ENCODE measurements at places on chromosomes 5 and 9.

- no peak for DNase-seq
Observed at GRCh38 chr9:126804198-126804695, 593 bp upstream of the ZBTB43 start.

- no peak for DNase-seq
Observed at GRCh38 chr9:105413525-105413924, 34.3 kb upstream of the FSD1L start.

- no peak for DNase-seq
Observed at GRCh38 chr5:137651022-137651421, 84.9 kb downstream of the KLHL3 start.

GRCh38 chr9:109574061-109574882, 76.2 kb upstream of the PTPN3 start:
- no peak for DNase-seq

DNA sequence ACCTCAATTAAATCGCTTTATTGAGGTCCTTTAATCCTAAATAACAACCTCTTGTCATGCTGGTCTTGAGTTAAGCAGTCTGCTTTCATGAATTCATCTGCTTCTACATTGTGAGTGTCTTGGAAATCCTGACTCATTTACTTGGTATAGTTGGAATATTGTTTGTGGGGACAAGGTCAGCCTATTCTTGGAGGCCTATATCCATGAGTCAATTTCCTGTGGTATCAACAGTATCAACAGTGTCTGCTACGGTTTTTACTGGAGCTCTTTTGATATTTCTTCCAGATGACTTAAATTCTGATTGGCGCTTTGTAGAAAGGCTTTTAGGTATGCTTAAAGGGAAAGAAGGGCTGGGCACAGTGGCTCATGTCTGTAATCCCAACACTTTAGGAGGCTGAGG, 71.2 kb upstream of the PARP8 start:
- no peak for DNase-seq

- DNase-seq: no peak
Observed at GRCh38 chr5:79495311-79495710, 18.6 kb downstream of the HOMER1 start.

- DNase-seq: no peak
Observed at GRCh38 chr9:82543726-82544125, 519.2 kb downstream of the RASEF start.

DNA sequence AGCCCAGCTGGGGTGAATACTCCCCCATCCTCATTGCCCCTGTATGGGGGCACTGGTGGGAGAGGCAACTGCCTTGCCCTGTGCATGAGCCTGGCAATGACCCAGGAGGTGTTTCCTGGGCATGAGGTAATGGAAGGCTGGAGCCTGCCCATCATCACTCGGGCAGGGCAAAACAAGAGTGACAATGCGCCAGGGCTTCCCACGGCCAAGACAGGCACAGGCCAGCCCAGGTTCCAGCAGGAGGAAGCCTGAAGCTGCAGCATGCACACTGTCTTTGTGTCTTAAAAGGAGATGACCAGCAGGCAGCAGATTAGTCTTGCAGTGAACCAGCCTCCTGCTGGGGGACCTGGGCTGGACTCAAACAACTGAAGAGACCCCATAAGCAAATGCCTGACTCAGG, 92.2 kb upstream of the SMIM23 start:
- no peak for DNase-seq

- no peak for DNase-seq
Observed at GRCh38 chr5:171640480-171640879, 145.1 kb upstream of the SMIM23 start.

GRCh38 chr5:59760785-59761348, 132.7 kb downstream of the PDE4D start:
- no peak for DNase-seq

- no peak for DNase-seq
Observed at GRCh38 chr9:91162784-91163443, 198.8 kb downstream of the AUH start.

GRCh38 chr5:132090107-132090506, 16.5 kb downstream of the CSF2 start:
- DNase-seq: no peak

DNA sequence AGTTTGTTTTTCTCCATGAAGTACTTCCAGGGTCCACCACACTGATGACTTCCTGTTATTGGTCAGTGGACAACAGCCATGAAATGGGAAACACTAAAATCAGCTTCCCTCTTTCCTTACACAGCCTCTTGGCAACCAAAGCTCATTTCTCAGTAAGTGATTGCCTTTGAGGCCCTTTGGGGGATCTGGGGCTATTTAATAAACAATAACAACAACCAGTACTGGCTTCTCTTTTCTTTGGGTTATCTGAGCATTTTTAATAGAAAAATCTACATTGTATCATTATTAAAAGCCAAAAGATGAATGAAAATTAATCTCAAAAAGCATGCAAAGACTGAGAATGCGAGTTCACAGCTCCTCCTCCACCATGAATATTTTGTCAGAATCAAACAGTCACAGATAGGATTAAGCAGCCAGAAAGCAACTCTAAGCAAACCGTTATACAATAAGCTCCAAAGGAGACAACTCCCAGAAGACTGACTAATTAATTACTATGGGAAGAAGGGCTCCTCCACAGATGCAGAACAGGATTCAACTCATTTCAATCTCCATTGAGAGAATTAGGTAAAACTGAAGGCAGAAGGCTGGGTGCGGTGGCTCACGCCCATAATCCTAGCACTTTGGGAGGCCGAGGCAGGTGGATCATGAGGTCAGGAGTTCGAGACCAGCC, 68.3 kb downstream of the SERINC5 start:
- no peak for DNase-seq

DNA sequence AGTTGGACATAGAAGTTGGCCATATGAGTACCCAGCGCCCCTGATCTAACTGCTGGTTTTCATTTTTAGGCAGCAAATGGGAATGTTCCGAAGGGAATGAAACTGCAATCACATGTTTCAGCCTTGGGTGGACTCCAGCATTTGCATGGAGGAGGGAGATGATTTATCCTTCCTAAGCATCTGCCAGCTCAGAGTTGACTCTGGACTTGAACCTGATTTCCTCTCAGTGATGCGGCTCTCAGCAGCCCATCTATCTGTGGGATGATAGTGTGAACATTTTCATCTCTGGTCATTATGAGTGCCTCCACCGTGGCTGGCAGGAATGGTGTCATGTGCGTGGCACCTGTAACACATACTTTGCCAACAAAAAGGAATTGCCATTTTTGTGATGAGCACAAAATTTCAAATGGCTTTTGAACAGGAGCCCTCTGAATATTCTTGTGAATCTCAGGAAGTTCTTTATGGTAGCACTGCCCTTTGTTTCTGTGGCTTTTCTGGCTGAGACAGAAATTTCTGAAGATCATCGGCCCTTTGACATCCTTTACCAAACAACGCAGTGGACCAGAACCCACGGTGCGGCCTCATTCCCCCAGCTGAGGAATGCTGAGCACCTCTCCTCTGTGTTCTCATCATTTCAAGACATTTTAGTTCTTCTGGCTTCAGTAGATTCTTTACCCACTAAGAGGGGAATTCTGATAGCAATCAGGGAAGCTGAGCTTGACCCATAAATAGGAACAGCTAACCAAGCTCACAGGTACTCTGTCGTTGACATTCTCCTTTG, 28.5 kb downstream of the FUBP3 start:
- no peak for DNase-seq

- DNase-seq: no peak
Observed at GRCh38 chr5:113194125-113194524, 217.5 kb downstream of the DCP2 start.

DNA sequence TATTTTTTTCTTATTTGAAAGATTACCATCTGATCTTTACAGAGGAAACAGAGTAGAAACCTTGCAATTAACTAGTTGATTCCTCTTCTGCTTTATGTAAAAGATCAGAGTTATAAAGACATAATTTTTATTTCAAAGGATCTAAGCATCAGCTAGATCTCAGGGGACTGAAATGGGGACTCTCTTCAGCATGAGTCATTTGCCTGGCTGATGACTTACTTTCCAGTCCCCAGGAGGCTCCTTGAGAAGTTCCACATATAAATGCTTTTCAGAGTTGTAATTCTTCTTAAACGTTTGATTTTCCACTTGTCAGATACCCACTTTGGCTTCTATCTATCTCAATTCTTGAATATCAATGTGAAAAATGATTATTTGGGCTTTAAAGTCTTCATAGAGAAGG, 389.4 kb downstream of the RAB3C start:
- DNase-seq: no peak

DNA sequence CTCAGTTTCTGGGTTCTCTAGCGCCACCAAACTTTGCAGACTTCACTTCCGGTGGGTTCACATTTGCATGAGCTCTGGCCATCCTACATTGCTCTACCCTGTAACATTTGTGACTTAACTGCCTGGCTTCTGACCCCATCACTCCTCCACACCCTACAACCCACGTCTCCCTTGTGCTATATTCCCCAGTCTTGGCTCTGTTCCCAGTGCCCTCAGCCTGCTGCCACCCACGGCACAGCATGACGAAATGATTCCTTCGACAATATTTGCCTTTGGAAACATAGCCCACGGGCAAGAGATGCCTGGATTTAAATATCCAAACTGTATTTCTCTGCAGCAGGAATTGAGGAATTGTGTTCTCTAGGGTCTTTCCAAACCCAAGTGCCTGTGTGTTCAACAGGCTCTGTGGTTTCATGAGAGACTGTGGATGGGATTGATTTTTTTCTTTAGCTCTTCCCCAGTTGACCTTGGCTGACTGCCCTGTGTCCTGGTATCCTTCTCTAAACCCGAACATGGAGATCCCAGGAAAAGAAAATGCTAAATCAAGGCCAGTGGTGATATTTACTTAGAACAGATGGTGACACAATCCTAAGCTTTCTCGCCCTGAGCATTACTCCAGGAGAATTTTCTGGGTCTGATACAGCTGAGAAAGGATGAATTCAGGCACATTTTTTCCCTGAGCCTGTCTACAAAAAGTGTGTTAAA, 44.4 kb upstream of the GRIA1 start:
- no peak for DNase-seq

GRCh38 chr5:78823196-78823595, 161.9 kb downstream of the ARSB start:
- DNase-seq: no peak

DNA sequence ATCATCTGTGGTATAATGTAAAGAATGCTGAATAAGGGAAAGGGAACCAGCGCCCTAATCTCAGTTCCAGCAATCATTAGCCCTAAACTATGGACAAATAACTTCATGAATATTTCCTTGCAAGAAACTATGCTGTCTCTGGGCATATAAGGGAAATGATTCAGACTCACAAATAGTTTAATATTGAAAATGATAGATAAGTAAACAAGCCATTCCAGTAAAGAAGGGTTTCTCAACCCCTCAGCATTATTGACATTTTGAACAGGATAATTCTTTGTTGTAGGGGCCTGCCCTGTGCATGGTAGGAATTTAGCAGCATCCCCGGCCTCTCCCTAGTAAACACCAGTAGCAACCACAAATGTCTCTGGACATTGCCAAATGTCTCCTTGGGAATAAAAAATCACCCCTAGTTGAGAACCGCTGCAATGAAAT, 23.8 kb downstream of the C5 start:
- DNase-seq: no peak

DNA sequence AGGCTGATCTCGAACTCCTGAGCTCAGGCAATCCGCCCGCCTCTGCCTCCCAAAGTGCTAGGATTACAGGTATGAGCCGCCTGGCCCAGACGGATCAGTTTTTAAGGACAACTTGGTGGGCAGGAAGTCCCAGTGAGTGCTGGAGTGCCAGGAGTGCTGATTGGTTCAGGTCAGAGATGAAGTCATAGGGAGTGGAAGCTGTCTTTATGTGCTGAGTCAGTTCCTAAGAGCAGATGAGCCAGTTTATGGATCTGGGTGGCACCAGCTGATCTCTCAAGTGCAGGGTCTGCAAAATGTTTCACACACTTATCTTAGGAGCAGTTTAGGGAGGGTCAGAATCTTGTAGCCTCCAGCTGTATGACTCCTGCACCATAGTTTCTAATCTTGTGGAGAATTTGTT, 292.1 kb upstream of the ELAVL2 start:
- no peak for DNase-seq

- DNase-seq: no peak
Observed at GRCh38 chr5:129361441-129362025, 98.6 kb upstream of the ADAMTS19 start.

- DNase-seq: no peak
Observed at GRCh38 chr9:127979333-127980059, 1.3 kb downstream of the EEIG1 start.

- DNase-seq: no peak
Observed at GRCh38 chr5:135561266-135561665, 17.5 kb downstream of the CXCL14 start.

DNA sequence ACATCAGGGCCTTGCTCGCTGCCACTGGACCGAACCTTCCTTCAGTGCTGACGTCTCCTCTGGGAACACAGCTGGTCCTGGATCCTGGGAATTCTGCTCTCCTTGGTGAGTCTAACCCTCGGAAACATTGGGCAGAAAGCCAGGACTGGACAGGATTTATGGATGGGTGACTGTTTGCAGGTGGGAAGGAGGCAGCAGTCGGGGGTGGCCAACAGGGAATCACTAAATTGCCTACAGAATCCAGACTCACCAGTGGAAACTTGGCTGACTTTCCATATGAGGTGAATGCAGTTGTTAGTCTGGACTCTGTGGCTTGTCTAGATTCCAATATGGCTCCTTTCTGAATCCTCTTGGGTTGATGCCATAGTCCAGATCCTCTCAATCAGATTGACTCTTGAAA, 203.1 kb downstream of the SAXO1 start:
- no peak for DNase-seq

- DNase-seq: no peak
Observed at GRCh38 chr9:136053757-136054142, 41.3 kb downstream of the NACC2 start.

DNA sequence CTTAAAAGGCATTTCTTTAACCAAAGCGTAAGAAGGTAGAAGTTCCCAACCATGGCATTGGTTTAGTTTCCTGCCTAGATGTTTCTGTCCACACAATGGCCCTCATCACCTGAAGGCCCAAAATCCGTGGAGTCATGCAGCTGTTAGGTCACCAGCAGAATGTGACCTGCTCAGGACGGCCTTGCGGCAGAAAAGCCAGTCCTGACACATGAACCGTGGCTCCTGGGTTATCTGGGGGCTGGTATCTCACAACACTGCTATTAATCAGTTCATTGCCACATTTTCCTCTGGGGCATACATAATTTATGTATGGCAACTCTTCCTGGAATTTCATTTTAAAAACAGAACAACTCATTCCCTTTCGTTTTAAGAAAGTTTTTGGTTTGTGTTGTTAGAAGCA, 278.4 kb downstream of the ATPSCKMT start:
- no peak for DNase-seq

DNA sequence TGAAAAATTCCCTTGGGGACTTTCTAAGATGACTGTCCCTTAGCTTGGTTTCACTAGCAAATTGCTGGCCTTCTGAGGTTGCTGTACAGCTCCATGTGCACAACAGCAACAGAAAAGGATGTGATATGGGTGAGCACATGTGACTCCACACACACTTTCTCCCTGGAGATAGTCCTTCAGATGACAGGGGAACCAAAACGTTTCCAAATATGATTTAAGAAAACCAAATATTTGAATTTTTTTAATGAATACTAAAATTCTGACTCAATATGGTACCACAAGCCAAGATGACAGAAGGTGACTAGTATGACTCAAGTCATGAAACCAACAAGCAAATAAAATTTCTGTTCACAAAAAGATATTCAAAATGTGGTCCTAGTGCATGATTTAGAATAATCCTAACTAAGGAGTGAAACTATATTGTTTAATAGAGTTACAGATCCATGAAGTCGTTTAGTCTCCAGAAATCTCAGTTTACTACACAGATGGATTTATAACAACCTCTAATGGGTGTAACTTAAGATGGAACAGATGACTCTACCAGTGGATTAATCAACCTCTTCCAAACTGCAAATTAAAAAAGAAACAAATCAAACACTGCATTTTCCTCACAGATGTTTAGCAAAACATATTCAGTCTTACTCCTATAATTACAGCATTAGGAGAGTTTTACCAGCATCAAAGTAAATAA, 144.8 kb upstream of the PIK3R1 start:
- DNase-seq: no peak

Measured in stimulated activated CD8-positive, alpha-beta memory T cell treated with anti-CD3 and anti-CD28 coated beads, Interleukin-2, amount 100 ng/mL, for 1 hour (primary cell).